Activated naive CD4-positive, alpha-beta T cell treated with anti-CD3 and anti-CD28 coated beads, Interleukin-2, amount 10 ng/mL, durations not matched to agents 7 days and 5 days (primary cell): ENCODE measurements at places on chromosomes 4 and X.

GRCh38 chr4:10925996-10926395, 241.4 kb upstream of the CLNK start:
- DNase-seq: no peak

- no peak for DNase-seq
These were observed 83.1 kb downstream of the GRIA3 start for GRCh38 chrX:123267220-123267619.

GRCh38 chrX:55119712-55120111, 30.9 kb downstream of the PAGE2 start:
- DNase-seq: no peak

DNA sequence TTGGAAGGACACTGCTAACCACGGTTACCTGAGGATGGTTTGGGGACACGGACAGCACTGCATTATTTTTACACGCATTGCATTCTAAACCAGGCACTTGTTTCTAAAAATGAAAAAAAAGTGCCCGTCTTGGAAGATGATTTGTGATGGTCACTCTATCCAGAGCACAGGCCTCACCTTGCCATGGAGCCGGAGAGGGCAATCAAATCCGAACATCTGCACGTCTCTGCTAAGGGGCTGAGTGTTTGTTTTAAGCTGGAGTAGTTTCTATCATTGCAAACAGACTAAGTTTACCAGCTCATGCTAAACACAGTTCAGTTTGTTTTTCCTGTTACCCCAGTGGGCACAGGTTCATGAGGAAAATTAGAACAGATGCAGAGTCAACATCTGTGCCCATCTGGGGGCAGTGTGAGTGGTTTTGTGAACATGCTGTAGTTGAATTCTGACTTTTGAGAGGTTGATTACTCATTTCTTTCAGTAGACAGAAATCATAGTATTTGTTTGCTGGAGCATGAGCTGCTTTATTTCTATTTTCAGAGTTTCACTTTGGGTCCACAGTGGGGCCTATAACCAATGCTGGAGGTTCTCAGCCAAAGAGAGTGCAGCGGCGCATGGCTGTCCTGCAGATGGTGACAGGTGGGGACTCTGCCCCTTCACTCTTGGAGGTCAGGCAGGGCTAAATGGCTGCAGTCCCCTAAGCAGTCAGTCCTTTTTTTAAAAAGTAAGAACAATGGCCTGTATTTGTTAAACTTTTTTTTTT, 65.4 kb upstream of the ENPP6 start:
- no peak for DNase-seq

DNA sequence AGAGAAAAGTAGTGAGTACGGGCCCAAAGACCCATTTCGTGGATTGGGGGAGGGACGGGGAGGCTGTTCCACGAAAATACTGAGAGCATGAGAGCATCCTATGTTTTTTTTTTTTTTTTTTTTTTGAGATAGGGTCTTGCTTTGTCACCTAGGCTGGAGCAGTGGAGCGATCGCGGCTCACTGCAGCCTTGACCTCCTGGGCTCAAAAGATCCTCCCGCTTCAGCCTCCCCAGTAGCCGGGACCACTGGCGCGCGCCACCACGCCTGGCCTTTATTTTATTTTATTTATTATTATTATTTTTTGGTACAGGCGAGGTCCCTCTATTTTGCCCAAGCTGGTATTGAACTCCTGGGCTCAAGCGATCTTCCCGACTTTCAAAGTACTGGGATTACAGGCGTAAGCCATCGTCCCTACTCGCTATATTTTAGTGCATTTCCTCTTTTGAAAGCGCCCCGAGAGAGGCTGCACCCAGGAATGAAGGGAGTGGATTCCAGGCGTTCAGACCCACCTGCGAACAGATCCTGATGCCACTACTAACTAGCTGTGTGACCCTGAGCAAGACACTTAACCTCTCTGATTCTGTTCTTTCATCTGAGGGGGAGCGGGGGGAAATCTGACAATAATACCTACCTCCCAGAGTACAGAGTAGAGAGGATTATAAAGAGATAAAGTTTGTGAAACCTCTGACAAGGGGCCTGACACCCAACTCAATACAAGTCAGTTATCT, 5.4 kb upstream of the MSX1 start:
- DNase-seq: no peak

DNA sequence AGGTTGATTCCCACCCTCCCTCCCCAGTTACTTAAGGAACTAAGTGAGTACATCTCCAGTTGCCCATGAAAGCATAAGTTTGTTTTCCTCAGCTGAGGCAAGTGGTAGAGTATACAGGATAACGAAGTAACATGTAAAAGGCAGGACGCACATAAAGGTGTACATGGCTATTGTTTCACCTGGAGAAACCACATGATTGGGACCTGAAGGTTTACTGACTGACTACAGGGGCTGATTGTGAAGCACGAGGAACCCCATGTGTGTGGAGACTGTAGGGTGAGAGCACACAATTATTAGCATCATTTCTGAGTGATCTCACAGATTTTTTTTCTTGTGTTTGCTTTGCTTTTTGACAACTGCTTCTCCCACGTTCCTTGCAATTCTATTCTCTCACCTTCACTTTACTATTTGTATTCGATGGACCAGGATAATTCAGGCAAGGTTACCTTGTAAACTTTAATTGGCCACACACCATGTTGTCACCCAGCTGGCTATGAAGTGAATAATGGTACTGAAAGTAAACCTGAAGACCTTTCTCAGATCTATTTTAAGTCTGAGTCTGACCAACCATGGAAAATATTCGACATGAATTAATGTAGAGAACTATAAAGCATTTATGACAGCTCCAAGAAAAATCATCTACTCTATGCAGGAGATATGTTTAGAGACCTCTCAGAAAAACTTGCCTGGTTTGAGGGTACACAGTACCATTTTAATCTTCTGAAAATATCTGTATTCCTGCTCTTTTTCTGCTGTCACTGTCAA, 102.5 kb upstream of the MYOZ2 start:
- no peak for DNase-seq

GRCh38 chr4:119233750-119234149, 21.2 kb downstream of the USP53 start:
- no peak for DNase-seq

DNA sequence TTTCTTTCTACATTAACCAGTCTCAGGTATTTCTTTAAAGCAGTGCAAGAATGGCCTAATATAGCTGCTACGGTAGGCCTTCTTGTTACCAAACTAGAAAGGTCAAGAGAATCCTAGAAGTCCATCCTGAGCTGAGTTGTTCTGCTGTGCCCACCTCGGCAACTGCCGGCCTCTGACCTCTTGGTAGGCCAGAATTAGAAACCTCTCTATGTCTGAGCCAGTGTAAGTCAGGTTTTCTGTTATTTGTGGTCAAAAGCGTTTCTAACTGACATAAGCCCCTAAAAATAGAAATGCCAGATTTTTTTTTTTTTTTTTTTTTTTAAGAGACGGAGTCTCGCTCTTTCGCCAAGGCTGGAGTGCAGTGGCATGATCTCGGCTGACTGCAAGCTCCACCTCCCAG, 43.1 kb downstream of the SOWAHB start:
- DNase-seq: no peak

GRCh38 chrX:38560776-38561125, 591 bp upstream of the TSPAN7 start:
- no peak for DNase-seq

DNA sequence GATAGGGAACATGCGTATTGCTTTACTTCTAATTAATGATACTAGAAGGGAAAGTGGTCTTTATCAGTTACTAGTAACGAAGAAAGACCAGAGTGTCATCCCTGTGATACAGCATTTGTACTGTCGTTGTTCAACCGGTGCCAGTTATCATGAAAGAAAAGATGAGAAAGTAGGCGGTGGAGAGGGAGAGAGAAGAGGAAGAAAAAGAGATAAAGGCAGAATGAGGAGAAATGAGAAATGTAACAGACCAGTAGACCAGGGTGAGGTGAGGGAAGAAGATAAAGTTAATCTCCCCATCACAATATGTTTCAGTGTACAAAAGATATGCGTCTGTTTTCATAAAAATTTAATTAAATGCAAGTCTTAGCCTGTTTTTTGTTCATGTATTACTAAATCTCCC, 135.2 kb upstream of the HPGD start:
- no peak for DNase-seq

DNA sequence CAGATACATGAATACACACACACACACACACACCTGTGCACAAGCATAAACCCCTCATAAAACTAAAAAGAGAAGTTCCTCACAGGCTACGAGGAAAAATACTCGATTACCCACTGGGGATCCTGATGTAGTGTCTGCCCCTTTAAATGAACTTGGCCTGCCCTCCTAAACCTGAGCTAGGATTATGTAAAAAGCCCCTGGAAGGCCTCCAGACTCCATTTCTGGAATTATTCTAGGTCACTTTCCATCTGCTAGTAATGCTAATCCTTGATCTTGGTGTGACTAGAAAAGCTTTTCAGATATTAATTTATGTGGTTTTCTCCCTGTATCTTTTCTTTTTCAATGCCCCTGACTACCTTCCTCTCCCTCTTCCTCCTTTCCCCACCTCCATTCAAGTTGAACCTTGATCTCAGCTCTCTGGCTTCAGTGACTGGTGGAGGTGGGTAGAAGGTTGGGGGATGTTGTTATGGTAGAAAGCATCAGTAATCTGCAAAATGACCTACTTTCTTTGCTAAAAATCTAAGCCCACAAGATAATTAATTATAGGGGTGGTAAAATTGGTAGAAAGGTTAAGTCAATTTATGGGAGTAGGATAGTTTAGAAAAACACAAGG, 25.5 kb upstream of the ZNF330 start:
- no peak for DNase-seq

GRCh38 chr4:26013629-26014028, 99.6 kb downstream of the SMIM20 start:
- no peak for DNase-seq

DNA sequence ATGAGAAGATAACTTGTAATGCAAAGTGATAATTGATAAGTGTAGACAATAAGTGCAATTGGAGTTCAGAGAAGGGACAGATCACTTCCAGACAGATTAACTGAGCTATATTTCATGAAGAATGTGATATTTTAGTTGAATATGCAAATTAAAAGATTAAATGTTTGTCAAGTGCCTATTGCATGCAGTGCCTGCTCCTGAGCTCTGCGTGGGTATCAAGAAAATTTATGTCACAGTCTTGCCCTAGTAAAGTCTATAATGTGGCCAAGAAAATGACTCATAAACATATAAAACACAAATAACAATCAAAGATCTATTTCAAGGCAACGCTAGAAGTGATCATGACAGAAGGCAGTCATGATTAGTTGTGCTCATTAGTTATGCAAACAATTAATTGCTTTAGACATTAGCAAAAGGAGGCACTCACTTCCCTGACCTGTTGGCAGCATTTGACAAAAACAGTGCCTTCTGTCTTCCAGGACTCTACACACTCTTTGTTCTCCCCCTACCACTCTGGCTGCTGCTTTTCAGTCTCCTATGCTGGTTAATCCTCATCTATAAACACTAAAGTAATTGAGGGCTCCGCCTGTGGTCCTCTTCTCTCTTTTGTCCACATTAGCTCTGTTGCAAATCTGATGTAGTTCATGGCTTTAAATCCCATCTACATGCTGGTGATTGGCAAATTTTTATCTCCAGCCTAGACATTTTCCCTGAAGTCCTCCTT, 47.7 kb downstream of the ARHGEF38 start:
- DNase-seq: no peak

DNA sequence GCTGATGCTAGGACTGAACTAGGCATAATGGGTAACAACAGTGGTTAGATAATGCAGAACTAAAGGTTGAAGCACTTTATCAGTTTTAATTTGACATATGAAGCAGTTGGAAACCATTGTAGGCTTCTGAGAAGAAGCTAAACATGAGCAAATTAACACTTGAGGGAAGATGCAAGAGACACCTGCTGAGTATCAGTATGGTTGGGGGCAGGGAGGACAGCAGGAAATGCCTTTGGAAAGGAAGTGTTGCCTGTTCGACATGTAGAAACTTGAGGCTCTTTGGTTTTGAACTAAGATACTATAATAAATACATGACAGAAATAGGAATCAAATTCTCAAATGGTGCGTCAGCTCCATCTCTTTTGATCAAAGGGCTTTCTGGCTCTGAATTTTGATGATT, 115.6 kb downstream of the FHIP1A start:
- DNase-seq: no peak

- DNase-seq: no peak
These were observed 175.5 kb downstream of the CAMK2D start for GRCh38 chr4:113586072-113586471.

- DNase-seq: no peak
These were observed 37.0 kb upstream of the HERC5 start for GRCh38 chr4:88419874-88420273.

GRCh38 chrX:14412686-14413085, 116.7 kb upstream of the GLRA2 start:
- DNase-seq: no peak

DNA sequence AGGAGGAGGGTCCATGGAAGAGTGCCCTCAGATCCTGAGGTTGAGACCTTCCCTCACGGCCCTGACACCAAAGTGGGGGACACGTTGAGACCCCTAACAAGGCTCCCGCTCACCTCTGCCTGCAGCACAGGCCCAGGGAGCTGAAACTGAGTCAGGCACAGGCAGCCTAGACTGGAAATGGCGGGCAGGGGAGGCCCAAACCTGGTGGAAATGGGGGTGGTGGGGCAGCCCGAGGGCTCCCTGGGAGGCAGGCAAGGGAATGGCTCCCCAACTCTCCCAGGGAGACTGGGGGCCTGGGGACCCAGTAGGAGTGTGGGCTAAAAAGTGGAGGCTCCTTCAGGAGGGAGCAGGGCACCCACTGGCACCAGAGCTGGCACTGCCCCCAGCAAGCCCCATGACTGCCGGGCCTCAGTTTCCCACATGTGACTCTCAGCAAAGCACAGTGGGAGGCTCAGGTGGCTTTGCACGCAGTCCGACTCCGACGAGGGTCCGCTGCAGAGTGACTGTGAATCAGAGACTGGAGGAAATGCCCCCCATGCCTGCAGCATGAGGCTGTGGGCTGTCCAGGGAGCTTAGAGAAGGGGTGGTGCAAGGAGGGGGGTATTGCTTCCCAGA, 5.9 kb downstream of the NKX1-1 start:
- peak; percentile 11 for DNase-seq

DNA sequence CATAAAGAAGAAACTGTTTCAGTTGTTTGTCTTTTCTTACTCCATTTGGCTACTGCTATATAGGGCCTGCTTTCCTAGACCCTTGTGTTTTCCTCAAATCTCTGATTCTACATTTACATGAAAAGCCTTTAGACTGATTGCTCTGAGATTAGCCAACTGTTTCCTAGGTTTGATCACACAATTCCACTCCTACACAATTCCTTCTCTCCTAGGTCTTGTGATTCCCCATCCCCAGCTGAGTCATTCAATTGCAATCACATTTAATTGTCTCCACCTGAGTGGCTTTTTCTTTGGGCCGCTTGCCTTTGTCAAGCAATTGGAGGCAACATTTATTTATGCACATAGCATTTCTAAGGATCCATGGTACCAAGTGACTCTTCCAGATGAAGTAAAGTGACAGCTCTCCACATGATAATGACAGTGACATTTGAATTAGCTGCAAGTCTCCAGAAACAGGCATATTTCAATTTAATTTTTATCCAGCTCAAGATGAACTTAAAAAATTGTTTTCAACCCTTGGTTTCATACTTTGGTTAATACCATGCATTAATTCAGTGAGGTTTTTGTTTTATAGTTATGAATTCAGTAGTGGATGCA, 35.8 kb downstream of the ATXN3L start:
- DNase-seq: no peak
